ENCODE measurements at places on chromosomes 4 and X. TPM values are rescaled to one million over a fixed set of nuclear protein-coding genes. Genes with fewer than 3 reads are reported as not detected.

The MSL3 gene
- total RNA-seq = 140 TPM

GRCh38 chrX:69151866-69152284, 13.4 kb downstream of the PJA1 start:
- H3K36me3 ChIP-seq = no peaks in the 10 kb centered on the region
- H3K4me1 ChIP-seq = no peaks in the 10 kb centered on the region
- H3K4me3 ChIP-seq = no peak overlapping the region

- H3K4me1 ChIP-seq = no peaks in the 10 kb centered on the region
- no peak overlapping the region for H3K27ac ChIP-seq
- H3K27me3 ChIP-seq = no peaks in the 10 kb centered on the region
- DNase-seq = no peak
These were observed 60.4 kb downstream of the F11 start for GRCh38 chr4:186326391-186326790.

GRCh38 chr4:23774909-23775308, 114.9 kb downstream of the PPARGC1A start:
- H3K27me3 ChIP-seq = no peaks in the 10 kb centered on the region
- DNase-seq = no peak
- no peaks in the 10 kb centered on the region for H3K36me3 ChIP-seq
- H3K4me1 ChIP-seq = no peaks in the 10 kb centered on the region
- H3K27ac ChIP-seq = no peak overlapping the region
- no peak overlapping the region for H3K4me3 ChIP-seq

The FRG2 gene
- not detected for total RNA-seq

The VCX3A gene
- not detected for total RNA-seq

The OPRPN gene
- total RNA-seq = not detected

DNA sequence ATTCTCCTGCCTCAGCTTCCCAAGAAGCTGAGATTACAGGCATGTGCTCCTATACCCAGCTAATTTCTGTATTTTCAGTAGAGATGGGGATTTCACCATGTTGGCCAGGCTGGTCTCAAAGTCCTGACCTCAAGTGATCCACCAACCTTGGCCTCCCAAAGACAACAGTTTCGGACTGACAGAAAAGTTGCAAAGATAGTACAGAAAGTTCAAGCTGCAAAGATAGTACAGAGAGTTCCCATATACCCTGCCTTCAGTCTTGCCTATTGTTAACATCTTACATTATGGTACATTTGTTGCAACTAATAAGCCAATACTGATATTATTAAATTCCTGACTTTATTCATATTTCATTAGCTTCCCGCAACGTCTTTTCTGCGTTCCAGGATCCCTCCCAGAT, 65.8 kb downstream of the SUPT20HL2 start:
- no peak for DNase-seq
- no peak overlapping the region for H3K4me3 ChIP-seq

The FGFBP2 gene
- total RNA-seq = 0.38 TPM

- no peaks in the 10 kb centered on the region for H3K4me1 ChIP-seq
- DNase-seq = no peak
- no peaks in the 10 kb centered on the region for H3K27me3 ChIP-seq
- no peak overlapping the region for H3K27ac ChIP-seq
These were observed 33.7 kb upstream of the STAG2 start for GRCh38 chrX:123927845-123928244.

The SLIT2 gene
- not detected for total RNA-seq

The PLXNA3 gene
- total RNA-seq = 78.8 TPM

DNA sequence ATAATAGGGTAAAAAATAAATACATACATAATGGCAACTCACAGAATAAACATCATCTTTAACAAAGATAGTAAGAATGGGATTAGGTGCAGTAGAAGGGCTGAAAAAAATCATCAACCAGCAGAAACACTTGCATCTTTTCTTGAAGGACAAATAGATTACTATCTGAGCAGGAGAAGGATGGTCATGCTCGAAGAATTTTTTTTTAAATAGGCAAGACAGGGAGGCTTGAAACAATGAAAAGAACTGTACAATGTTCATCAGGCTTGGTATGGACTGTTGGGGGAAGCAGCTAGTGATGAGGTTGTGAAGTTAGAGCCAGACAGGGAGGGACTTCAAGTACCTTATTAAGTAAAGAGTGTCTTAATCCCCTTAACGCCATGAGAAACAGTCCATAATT, 167.4 kb upstream of the LDB2 start:
- H3K4me3 ChIP-seq = no peak overlapping the region
- H3K27me3 ChIP-seq = no peaks in the 10 kb centered on the region
- no peaks in the 10 kb centered on the region for H3K4me1 ChIP-seq
- no peak for DNase-seq
